ENCODE measurements at places on chromosomes 16 and 17.

DNA sequence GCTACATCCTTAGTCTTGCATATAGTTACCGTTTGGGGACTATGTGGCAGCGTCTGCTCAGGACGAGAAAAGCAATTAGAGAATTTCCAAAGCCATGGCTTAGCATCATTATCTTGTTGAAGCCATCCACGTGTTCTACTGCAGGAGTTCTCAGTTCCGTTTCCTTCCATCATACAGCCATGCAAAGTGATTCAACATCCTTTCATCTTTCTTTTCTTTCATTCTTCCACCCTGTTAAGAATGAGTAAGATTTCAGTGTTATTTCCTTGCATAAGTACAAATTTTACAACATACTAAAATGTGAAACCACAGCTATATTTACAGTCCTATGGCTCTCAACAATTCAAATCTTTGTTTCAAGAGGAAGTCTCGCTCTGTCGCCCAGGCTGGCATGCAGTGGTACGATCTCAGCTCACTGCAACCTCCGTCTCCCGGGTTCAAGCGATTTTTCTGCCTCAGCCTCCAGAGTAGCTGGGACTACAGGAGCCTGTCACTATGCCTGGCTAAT is 3.8 kb downstream of the MARF1 start:
- DNase-seq = no peak

DNA sequence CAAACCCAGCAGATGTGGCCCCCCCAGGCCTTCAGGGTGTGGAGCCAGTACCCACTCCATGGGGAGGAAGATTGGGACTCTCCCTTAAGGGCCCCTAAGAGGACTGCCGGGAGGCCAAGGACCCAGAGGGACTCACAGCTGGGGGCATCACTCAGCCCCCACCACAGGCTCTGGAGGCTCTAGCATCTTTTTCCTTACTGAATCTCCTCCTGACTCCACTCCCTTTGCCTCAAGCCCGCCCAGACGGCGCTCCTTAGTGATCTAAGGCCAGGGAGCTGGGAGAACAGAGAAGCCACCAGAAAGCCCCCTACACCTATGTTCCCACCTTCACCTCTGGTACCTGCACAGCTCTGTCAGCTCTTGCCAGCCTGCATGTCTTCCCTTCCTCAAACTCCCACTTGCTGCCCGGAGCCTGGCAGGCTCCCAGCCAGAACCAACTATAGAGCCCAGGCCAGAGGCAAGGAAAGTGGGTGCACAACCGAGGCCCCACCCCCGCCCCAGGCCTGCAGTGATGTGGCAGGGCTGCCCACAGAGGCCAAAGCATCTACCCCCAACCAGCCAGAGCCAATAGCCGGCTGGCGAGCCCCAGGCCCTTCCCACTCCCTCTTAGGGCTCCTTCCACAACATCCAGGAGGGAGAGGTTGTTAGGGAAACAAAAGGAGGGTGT is 22.3 kb upstream of the MPO start:
- no peak for DNase-seq

DNA sequence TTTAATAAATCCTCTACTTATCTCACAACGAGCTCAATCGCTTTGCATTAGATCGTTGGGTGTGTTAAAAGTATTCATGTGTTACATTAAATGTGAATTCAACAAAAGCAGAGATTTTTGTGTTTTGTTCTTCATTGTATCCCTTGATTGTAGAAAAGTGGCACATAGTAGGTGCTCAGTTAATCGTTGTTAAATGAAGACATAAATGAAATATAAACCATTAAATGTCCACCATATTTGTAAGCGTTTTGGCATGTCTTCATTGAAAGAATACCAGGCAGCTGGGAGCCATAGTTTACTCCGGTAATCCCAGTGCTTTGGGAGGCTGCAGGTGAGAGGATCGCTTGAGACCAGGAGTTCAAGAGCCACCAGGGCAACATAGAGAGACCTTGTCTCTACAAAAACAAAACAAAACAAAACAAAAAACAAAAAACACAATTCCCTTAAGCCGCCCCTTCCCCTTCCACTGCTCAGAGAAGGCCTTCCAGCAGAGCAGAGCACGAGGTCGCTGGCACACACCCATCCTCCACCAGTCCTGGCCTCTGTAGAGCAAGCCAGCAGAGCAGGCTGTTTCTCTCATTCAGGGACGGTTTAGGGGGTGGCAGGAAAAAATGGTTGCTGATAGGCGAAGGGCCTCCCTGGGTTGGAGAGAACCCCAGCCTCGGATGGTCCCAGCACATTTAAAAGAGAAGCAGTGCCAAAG is 673 bp upstream of the CHD9 start:
- no peak for DNase-seq

DNA sequence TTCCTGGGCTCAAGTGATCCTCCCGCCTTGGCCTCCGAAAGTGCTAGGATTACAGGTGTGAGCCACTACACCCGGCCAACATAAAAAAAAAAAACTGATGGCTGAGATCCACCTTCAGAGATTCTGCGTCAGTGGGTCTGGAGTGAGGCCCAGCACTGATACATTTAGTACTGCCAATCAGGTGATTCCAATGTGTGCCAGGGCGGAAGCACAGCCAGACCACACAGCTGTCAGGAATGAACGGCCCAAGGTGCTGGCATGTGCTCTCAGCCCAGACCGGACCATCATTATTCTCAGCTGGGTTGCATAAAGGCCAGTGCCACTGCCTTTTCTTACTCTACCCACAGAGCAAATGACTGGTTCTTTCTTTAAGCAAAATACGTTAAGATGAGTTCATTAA is 1.2 kb upstream of the BCO1 start:
- DNase-seq = peak; percentile 5

DNA sequence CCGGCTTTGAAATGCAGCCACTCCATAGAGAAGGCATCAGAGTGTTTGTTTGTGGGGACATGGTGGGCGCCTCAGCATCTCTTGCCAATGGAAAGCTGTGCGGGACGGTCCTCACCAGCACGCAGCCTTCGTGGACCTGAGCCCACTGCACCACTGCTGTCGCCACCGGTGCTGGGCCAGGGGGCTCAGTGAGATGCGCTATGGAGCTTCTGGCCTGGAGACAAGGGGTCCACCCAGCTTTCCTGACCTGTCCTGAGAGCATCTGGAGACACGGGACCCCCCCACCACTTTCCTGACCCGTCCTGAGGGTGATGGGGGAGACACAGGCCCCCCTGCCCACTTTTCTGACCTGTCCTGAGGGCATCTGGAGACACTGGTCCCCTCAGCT is 79.4 kb downstream of the LMF1 start:
- DNase-seq = no peak

- DNase-seq = no peak
Measured at GRCh38 chr16:11198828-11199227, 57.2 kb downstream of the SOCS1 start.

- peak; percentile 25 for DNase-seq
Measured at GRCh38 chr17:16304830-16305229, 48.4 kb downstream of the CENPV start.

DNA sequence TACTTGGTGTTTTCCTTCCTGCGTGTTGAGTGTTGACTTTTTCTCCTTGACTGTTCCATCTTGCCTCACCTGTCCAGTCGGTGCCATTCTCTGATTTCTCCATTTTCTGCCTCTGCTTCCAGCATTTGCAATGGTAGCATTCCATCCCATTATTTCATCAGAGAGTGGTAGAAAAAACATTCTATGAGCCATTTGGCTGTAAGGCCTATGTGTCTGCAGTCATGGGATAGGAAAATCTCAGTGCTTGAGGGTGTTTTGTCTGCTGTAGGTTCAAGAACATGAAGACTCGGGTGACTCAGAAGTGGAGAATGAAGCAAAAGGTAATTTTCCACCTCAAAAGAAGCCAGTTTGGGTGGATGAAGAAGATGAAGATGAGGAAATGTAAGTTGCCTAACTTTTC is 2.7 kb downstream of the UTP18 start:
- peak; percentile 31 for DNase-seq

DNA sequence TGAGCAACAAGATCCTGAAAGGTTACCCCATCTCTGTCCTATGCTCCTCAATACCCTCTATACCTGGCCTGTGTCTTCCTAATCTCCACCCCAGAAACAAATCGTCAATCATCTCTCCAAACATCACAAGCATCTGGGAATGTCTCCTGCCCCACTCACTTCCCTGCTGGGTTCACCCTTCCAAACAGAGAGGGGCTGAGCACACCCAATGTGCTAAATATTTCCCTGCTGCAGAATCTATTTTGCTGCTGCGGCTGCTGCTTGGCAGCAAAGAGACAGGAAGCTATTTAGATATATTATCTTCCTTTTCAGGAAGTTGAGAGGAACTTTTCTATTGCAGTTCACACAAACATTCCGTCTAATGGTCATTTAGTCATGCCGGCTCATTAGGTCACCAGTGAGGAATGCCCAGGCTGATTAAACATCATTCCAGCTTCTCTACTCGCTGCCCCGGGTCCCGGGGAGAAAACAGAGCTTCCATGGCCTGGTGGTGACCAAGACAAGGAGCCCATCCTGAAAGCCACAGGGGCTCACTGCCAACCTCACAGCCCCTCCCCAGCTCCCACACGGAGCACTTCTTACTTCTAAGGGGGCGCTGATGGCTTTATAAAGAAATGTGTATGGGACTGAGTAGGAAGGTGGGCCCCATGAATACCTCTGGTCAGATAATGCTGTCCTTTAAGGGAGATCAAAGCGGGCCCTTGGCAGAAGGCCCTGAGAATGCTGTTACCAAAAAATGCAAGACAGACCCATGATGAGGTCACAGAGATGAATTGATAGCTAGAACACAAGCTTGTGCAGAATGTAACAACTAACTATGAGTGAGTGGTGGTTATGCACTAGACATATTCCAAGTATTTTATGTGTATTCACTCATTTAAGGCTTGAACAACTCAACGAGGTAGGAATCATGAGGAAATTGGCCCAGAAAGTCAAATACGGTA is 218.3 kb downstream of the SOX9 start:
- DNase-seq = peak; percentile 91

DNA sequence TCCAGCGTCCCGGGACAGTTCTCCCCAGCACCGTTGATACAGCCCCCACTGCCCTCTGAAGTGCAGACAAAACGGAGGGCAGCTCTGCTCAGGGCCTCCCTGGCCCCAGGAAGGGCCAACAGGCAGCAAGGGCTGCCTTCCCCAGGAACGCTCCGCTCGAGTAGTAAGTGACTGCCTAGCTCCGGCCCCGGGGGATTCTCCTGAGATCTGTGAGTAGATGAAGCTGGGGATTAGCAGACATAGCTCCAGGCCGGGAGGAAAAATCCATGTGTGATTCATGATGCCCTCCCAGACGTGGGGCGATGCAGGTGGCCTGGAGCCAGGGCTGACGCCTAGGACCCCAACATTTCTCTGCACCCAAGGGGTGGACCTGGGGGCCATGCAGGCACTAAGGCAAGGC is 85.3 kb downstream of the ENGASE start:
- no peak for DNase-seq

- no peak for DNase-seq
Measured at GRCh38 chr17:39402890-39403605, 1.6 kb upstream of the FBXL20 start.

- no peak for DNase-seq
Measured at GRCh38 chr17:51508048-51508447, 247.7 kb downstream of the UTP18 start.

Data from AG10803 (cell line).